ENCODE measurements at places on chromosomes 1 and 21.

GRCh38 chr1:206875752-206876377 is 10.4 kb downstream of the IL20 start:
- no peak for ATAC-seq

GRCh38 chr1:102089791-102090190 is 93.1 kb upstream of the OLFM3 start:
- ATAC-seq, result no peak

- no peak for ATAC-seq
These were observed 246.0 kb downstream of the RYR2 start for GRCh38 chr1:237287876-237288521.

DNA sequence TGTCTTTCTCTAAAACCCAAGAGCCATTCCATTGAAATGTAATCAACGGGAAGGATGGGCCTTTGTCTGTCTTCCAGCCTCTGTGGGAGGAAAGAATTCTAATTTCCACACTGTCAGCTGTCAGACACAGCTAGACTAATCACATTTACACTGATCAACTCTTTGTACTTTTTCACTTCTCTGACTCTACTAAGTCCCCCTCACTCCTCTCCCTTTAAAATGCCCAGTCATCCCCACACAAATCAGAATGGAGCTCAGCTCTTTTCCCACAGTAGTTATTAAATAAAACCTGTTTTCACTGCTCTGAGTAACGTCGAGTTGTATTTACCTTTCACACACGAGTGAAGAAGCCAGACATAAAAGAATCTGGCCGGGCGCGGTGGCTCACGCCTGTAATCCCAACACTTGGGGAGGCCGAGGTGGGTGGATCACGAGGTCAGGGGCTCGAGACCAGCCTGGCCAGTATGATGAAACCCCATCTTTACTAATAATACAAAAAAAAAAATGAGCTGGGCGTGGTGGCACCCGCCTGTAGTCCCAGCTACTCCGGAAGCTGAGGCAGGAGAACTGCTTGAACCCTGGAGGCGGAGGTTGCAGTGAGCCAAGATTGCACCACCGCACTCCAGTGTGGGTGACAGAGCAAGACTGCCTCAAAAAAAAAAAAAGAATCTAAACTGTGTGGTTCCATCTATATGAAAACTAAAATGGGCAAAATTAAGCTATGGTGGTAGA is 13.3 kb downstream of the ZBTB8OS start:
- no peak for ATAC-seq

GRCh38 chr1:41540886-41541591 is 56.6 kb upstream of the EDN2 start:
- peak; percentile 39 for ATAC-seq

GRCh38 chr21:45074818-45075595 is 627 bp downstream of the ADARB1 start:
- peak; percentile 15 for ATAC-seq

GRCh38 chr1:3681231-3681897 is 29.0 kb downstream of the TP73 start:
- ATAC-seq, result no peak

- no peak for ATAC-seq
These were observed 25.0 kb upstream of the SLAMF1 start for GRCh38 chr1:160671603-160672517.

DNA sequence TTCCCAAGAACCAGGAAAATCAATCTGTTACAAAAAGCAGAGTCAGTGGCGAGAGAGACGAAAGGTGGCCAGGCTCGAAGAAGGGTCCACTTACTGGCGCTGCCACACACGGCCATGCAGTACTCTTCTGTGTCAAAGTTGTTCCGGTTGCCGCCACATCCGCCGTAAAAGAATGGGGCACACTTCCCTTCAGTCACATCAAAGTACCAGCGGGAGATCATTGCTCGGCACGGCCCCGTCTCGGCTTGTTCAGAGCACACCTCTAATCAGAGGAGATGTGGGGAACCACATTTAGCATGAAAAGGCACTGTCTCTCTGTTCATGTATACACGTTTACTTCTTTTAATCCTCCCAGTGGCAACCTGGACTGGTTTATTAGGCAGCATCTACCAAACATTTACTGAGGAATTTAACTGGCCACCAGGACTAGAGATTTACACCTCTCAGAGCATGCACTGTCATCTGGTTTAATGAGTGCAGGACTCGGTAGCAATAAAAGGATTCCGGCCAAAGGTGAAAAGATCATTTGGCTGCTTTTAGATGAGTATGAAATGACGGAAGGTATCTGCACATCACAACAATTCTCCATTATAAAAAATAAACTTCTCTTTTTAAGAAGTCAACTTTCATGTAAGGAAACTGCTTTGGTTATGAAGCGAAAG is 170.5 kb downstream of the APP start:
- ATAC-seq, result peak; percentile 82

- ATAC-seq, result no peak
These were observed 50.2 kb downstream of the FAM163A start for GRCh38 chr1:179793281-179793680.

- ATAC-seq, result no peak
These were observed 188.2 kb upstream of the FGGY start for GRCh38 chr1:59108481-59109317.

DNA sequence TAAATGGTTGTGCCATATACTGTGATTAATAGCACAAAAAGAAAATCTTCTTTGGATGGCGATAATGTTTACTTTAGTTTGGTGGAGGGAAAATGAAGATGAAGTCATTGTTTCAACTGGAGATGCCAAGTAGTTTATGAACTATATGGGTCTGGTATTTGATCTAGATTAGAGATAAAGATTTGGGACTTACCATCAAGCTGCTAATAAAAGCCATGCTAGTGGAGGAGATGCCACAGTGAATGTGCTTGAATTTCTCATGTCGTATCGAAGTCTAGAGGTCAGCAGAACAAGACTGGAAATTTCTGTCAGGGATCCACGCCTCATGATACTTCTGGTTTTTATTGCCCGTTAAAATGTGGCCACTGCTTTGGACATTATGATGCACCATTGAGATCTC is 742.0 kb downstream of the NCAM2 start:
- no peak for ATAC-seq

- no peak for ATAC-seq
These were observed 75.7 kb downstream of the AXDND1 start for GRCh38 chr1:179441501-179441900.

GRCh38 chr1:193281894-193282293 is 95.5 kb upstream of the B3GALT2 start:
- no peak for ATAC-seq

DNA sequence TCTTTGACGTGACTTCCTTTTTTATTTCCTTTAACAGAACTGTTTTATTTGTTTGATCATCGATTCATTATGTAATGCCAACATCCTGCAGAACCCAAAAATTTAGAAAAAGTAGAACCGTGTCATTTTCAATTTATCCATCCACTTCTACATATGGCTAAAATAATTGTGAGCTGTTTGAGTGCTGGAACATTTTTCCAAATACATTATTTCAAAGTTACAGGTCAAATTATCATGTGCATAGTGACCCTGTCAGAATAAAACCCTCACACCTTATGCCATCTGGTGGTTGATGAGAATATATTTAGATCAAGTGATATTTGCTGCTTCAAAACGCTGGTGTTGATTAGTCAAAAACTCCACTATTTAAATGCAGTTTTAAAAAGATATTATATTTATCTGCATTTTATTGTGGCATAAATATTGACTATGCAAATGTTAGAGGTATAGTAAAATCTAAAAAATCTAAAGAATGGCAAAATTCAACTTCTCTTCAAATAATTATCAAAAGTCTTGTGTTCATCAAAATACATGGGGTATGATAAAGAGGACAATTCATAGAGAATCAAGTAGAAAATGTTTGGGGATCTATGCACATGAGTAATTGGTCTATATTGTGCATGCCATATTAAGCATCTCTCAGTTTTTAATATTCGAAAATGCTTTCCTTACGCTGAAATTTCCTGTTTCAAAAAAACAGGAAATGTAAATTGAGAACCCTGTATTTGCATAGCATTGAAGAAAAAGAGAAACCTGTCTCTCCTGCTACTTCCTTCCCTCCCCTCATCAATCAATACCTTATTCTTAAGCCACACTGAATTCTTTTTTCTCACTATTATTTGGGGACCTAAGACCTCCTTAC is 39.7 kb downstream of the UBE2U start:
- ATAC-seq, result no peak

- no peak for ATAC-seq
These were observed 8.3 kb upstream of the ZC3H11B start for GRCh38 chr1:219621047-219621786.

GRCh38 chr1:155226910-155227260 is 18.4 kb downstream of the MTX1 start:
- ATAC-seq, result peak; percentile 60

- ATAC-seq, result no peak
These were observed 35.9 kb upstream of the PTGS2 start for GRCh38 chr1:186715887-186716809.

DNA sequence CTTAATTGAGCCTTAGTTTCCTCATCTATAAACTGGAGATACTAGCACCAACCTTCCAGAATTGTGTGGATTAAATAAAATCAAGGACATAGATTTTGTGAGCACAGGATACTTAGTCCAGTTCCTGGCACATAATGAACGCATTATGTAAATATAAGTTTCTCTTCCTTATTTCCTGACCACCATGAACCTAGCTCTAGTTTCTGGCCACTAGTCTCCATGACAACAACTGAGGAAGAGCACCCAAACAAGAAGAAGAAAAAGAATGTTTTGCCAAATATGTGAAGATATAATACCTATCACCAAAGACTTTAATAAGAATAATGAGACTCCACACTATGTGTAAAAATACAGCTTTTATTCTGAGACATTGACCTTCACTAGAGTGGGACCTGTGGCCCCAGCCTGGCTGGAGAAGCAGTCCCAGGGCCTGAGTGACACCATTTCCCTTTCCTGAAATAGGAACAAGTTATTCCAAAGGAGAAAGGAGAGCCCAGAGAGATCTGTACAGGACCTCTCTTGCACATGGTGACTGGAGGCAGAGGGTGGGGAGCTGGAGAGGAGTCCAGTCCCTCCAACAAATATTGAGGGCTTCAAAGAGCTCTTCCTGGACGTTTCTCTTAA is 940 bp upstream of the USF1 start:
- ATAC-seq, result no peak

DNA sequence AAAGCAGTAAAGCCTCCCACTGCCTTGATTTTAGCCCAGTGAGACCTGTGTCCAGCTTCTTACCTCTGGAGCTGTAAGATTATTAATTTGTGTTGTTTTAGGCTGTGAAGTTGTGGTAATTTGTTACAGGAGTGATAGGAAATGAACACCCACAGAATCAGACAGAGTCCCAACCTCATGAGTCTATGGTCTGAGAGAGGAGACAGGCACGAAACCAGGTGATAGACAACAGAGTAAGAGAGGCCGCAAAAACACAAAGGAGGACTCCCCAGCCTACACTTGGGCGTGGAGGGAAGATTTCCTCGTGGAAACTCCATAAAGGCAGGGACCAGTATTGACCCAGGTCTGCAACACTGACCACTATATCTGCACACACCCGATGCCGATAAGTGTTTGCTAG is 234.6 kb upstream of the JUN start:
- ATAC-seq, result no peak

DNA sequence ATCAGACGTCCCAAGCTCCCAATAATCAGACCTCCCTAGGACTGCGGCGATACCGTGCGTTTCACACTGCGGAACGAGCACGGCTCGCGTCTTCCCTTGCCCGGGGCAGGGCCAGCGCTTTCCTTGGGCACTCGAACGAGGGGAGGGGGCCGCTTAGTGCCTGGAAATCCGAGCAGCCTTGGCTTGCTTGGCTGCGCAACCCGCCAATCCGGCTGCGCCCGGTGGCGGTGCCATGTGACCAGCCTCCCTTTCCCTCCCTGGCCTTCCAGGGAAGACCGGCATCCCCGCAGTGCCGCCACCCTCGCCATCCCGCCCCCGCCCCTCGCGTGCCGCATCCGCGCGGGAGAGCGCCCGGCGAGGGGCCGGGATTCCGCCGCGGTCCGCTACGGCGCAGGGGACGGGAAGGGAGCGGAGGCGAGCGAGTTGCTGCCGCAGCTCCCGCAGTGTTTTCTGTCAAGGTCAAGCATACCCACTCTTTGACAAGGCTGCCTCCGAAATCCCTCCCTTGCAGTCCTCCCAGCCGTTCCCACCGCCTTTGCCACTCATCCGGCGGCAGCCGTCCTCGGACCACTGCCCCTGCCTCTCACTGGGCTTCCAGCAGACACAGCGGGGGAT is 8.3 kb upstream of the RNF19B start:
- ATAC-seq, result peak; percentile 5

DNA sequence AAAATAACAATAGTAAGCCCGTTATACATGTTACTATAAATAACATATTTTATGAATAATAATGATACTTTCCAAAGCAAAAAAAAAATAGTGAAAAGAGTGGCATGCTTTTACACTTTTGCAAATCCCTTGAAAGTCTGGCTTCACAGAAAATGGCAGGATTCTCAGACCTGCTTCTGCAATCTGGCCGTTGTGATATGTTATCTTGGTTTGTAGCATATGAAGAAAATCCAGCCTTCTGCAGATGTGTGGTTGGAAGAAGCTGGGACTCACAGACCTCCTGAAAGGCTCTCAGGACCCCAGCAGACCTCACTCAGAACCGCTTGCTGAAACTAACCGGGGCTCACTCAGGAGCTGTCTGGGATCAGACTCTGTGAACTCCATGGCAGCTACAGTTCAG is 256.0 kb upstream of the TMEM51 start:
- no peak for ATAC-seq

DNA sequence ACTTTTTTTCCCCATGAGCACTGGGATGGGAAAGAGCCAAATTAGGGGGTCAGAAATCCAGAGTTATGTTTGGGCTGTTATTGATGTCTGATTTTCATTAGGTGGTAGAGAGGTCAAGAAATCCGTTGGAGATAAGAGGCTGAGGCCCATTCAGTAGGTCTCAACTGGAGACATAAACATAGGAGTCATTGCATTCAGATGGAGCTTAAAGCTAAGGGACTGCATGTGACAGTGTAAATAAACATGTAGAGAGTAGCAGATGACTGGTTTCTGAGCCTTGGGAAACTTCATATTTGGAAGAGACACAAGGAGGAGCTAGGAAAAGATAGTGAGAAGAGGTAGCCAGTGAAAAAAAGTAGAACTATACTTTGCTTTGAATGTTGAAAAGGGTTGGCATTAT is 11.7 kb downstream of the PTPRC start:
- peak; percentile 28 for ATAC-seq

GRCh38 chr1:231390071-231390470 is 32.0 kb downstream of the EGLN1 start:
- peak; percentile 91 for ATAC-seq

Measured in activated T-helper 17 cell treated with anti-CD3 and anti-CD28 coated beads, Interleukin-2, amount 50 U/mL, for 72 hours (primary cell).